Naive thymus-derived CD4-positive, alpha-beta T cell (primary cell): ENCODE measurements at places on chromosomes 5 and 9. TPM values are rescaled to one million over a fixed set of nuclear protein-coding genes. Genes with fewer than 3 reads are reported as not detected.

Gene SPATA6L
- total RNA-seq: 8.9 TPM

Gene SLC38A9
- total RNA-seq: 32.6 TPM

Gene DPYSL3
- 0.11 TPM for total RNA-seq

DNA sequence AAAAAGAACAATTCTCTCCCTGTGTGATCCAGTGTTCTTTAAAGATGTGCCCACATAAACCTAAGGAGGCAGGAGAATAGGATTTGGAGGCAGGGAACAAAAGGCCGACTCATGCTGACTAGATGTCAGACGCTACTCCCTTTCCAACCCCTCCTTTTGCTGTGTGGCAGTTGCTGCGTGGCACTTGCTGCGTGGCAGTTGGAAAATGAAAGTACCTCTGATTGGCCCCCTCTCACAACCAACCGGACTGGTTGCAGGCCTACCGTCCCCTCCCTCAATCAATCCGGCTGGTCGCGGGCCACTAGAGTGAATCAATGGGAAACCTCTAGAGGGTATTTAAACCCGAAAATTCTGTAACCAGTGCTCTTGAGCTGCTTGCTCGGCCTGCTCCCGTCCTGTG is 551.0 kb downstream of the KIF4B start:
- DNase-seq: no peak

GRCh38 chr9:77016526-77017504 is 2.6 kb upstream of the FOXB2 start:
- no peak for DNase-seq

DNA sequence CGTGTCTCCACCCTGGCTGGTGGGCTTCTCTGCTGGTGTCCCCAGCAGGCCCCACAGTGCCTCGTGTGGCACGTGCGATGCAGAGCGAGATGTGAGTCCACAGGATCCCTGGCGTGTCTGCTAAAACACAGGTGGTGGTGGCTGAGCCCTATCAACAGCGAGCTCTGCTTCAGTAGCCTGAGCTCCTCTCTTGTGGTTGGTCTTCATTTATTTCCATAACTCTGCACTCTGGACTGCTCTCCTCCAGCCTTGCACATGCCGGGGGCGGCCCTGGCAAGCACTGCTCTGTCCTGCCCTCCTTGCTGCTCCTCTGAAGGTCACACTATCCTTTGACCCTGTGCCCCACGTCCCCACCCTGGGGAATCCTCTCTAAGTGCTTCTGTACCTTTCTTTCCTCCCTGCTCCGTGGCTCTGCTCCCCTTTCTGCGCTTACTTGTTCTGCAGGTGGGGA is 59.2 kb downstream of the NSUN2 start:
- no peak for DNase-seq

DNA sequence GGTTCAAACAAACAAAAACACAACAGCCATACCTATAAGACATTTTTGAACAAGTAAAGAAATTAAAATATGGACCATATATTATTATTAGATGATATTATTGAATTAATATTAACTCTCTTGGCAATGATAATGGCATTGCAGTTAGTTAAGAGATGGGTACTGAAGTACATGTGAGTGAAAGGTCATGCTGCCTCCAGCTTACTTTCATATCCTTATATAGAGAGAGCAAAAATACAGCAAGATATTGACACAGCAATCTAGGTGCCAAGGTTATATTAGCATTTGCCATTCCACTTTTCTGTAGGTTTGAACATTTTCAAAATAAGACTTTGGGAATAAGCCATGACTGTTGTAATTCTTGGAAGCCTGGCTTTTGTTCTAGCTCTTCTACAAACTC is 6.1 kb downstream of the TNFSF8 start:
- no peak for DNase-seq

Gene FGF18
- 0.24 TPM for total RNA-seq

Gene OR13D1
- not detected for total RNA-seq

- DNase-seq: no peak
These were observed 2232.8 kb upstream of the WWC1 start for GRCh38 chr5:166058660-166059059.

- no peak for DNase-seq
These were observed 9.6 kb downstream of the NDST1 start for GRCh38 chr5:150517272-150518152.

GRCh38 chr5:21685522-21685921 is 1167.6 kb downstream of the CDH12 start:
- DNase-seq: no peak

DNA sequence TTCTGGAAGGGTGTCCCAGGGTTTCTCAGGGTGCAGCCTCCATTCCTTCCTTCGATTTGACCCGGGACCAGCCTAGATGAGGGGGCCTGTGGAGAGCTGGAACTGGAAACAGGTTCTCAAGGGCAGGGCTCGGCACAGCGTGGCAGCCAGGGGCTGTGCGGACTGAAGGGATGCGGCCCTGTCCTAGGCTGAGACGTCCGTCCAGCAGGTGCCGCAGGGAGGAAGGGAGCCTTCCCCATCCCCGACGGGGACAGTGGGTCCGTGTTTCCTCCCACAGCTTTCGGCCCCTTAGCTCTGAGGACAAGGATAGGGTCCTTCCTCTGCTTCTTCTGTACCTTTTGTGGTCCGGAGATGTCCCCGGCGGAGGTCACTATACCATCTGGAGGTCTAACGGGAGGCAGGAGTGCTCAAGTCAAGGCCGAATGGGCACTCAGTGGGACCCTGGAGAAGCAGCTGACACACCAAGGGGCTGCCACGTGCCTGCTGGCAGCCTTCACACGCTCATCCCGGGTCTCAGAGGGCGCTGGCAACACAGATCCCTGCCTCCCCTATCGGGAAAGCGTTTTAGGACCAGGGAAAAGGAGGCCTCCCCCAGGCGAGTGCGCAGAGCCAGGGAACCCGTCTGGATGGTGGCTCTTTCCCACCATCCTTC is 49.9 kb downstream of the USP20 start:
- DNase-seq: peak; percentile 39

DNA sequence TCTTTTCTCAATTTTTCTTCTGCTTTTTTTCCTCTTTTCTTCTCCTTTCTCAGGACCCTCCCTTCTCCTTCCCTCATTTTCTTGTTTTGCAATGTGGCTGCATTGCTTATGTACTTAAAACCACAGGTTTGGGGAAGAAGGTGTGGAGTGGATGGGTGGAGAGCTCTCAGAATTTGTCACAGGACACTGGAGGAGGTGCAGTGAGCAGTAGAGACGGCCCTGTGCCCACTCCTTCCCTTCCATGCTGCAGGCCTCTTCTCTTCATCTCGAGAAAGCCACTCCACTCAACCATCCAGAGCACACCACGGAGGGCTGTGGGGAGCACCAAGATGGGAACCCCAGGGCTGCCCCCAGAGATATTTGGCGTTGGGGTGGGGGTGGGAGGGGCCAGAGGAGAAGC is 92.3 kb downstream of the FSTL4 start:
- no peak for DNase-seq

DNA sequence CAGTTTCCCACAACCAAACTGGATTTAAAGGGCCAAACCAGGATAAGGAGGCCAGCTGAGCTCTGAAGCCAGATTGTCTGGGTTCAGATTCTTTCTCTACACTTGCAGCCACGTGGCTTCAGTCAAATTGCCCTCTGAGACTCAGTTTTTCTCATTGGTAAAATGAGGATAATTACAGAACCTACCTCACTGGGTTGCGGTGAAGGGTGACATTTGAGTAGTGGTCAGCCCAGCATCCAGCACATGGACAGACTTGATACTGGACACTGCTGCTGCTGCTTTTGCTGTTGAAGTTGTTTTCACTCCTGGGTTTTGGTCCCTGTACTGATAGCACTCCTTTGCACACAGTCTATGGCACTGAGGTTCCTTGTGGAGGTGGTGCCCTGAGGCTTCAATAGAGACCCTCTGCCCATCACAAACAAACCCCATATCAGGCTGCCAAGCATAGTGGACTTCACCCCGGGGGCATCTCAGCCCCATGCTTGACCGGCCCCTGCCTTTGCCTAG is 25.7 kb upstream of the CDKN2AIPNL start:
- DNase-seq: no peak

Gene DNAH5
- not detected for total RNA-seq

GRCh38 chr5:177349362-177349647 is 2.2 kb downstream of the LMAN2 start:
- no peak for DNase-seq

DNA sequence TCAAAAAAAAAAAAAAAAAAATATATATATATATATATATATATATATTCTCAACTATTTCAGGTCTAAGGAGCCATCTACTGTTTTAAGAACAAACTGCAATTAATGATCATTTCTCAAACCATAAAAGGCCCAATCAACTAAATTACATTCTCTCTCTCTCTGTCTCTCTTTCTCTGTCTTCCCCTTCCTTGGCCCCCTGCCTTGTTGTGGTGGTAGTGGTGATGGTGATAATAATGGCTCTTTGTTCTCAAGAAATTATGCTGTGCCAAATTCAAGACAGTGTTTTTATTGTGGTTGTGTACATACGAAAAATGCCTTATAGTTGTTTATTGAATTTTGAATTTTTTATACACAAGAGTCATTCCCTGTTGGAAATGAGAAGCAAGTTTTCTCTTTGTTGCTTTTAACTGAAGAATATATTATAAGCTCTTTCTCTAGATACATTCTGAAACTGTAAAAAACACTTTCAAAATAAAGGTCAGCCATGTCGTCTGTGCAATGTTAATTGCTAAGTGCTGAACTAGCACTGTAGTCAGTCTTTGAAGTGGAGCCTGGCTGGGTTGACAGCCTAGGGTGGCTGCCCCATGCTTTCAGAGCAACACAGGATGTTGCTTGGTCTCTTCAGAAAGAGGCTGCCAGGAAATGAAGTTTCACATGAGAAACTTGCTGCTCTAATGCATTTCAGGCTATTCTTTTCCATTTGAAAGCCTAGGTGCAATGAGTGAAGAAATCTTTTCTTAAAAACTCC is 96.0 kb downstream of the HINT1 start:
- DNase-seq: peak; percentile 57

Gene ZFP2
- 0.56 TPM for total RNA-seq

Gene GRAMD2B
- total RNA-seq: 7.1 TPM

GRCh38 chr9:91035825-91036208 is 234.2 kb downstream of the SYK start:
- DNase-seq: no peak

GRCh38 chr5:10463566-10463965 is 21.9 kb downstream of the ROPN1L start:
- no peak for DNase-seq

- no peak for DNase-seq
These were observed 14.7 kb downstream of the SIL1 start for GRCh38 chr5:139183502-139183901.

DNA sequence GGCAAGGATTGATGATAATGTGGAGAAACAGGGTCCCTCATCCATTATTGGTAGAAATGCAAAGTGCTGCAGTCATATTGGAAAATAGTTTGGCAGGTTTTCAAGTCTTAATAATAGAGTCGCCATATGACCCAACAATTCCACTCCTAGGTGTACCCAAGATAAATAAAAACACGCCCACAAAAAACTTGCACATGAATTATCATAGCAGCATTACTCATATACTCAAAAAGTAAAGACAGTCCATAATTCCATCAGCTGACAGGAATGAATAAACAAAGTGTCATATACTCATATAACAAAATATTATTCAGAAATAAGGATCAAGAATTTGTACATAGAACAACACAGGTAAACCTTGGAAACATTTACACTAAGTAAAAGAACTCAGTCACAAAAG is 242.9 kb upstream of the FTMT start:
- DNase-seq: no peak

- DNase-seq: no peak
These were observed 249.1 kb upstream of the ADCY2 start for GRCh38 chr5:7146886-7147285.

DNA sequence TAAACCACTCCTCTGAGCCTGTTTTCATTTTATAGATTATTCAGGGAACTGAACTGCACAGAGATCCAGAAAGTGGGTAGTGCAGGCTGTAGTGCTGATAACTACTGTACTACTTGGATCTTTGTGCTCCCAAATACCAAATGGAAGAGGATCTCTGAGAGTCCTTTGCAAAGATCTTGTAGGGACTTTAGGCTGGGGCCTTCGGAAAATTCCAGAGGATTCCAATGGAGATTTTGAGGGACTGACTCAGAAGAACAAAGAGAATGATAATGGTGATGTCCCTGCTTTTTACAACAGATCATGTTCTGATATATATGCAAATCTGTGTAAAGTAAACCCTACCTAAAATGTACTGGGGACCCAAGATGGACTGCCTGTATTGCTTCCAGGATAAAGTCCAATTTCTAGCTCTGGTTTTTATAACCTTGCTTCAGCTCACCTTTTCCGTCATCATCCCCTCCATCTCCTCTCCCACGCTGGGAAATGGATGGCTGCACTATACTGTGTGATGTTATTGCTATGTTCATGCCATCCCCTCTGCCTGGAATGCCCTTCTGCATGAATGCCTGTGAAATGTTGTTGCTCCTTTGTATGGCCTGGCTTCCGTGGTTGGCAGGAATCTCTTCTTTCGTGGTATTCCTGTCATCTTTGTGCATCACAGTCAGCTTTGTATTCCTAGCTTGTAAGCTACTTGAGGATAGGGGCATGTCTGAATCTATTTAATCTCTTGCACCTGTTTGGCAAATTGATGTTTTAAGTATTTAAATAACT is 9.7 kb upstream of the PSMD5 start:
- no peak for DNase-seq

DNA sequence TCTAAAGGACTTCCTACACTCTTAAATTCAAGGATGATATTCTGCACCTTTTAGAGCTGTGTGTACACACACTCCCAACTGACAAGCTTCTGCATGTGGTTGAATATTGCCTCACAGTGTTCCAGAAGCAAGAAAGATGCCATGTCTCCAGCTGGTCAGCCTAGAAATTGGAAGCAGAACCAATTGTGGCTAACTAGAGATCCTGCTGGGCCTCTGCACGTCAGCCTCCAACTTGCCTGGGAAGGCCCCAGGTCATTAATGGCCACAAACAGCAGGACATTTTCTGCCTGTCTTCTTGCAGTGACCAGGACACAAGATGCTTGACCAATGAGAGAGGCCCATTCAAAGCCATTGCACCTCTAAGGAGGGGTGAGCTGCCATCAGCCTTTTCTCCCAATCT is 571.9 kb upstream of the BRINP1 start:
- DNase-seq: no peak

Gene PCA3
- total RNA-seq: not detected

- DNase-seq: no peak
These were observed 487.2 kb downstream of the SPATA31D1 start for GRCh38 chr9:82475584-82476301.

Gene PTPRD
- 0.71 TPM for total RNA-seq

GRCh38 chr9:25742256-25742655 is 64.0 kb upstream of the TUSC1 start:
- DNase-seq: no peak
